Esophagus squamous epithelium (tissue), 5 donors: ENCODE measurements at places on chromosomes 4 and X.

DNA sequence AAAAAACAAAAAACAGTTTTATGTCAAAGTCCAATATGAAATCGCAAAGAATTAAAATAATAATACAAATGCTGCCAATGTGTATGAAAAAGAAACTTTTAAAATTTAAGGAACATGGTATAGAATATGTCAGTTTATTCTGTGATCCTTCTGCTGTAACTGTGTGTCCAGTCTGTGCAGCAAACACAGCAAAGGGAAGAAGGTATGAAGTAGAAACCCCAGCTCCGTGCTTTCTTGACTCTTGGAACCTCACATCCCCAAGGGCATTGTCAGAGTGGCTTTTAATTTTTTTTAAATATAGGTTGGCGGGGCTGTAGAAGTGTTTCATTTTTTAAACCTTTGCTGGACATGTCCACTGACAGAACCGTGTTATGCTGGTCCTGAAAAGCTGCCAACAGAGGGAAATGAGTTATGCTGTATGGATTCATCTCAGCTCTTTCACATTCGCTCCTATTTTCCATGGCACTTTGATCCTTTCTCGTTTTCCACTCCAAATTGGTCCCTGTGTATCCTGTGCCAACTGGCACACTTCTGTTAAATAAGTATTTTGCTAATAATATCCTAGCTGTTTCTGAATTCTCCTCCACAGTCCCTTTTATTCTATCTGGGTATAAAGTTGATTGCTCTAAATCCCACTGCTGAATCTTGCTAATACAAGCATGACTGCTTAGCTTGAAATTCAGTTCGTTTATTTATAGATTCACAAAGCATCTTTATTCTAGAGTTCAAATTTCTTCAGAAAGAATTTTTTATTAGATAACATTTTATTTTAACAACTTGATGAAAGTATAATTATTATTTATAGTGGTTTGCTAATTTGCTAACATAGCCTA is 127.0 kb upstream of the DDIT4L start:
- DNase-seq = no peak

DNA sequence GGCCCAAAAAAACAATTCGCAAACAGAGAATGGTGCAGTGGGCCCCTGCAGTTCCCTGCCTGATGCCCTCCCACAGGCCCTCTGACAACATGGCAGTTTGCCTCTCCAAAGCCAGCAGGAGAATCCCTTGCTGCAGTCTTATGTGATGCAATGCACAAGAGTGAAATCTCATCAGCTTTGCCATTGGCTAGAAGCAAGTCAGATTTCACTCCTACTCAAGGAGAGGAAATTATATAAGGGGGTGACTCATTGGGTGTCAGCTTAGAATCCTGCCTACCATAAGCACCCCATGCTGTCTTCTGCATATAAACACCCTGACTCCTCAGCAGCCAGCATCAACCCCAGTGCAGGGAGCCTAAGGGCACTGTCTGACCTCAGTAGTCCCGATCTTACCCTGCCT is 157.3 kb upstream of the LDB2 start:
- no peak for DNase-seq

DNA sequence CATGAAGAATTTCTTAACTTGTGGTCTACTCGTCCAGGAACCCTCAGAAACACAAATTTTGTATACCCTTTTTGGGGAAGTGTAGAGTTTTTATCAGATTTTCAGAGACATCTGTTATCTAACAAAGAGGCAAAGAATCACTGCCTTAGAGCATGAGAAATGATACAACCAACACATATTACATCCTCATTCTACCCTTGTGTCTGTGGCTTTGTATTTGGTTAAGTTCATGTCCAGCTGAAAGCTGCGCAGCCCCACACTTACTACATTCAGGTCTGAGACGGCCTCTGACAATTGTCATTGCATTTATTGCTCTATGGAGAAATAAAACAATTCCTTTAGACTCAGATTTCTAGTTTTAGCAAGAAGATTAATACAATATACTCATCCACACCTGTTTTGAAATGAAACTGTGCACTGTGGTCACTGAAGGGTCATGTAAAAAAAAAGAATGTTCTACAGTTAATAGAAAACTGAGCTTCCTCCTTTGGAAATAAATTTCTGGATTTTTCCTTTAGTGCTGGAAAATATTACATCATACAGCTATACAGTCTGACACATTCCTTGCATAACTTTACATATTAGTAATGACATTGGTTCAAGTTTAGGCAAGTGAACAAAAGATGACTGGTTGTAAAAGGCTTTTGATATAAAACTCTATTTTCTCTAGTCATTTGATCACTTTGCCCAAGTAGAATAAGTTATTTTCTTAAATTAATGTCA is 39.8 kb downstream of the GLRB start:
- no peak for DNase-seq

GRCh38 chr4:30068234-30068633 is 651.9 kb upstream of the PCDH7 start:
- no peak for DNase-seq

- DNase-seq = no peak
Observed at GRCh38 chrX:22310779-22311178, 38.1 kb downstream of the CBLL2 start.
